ENCODE measurements at places on chromosomes 7 and 10.

DNA sequence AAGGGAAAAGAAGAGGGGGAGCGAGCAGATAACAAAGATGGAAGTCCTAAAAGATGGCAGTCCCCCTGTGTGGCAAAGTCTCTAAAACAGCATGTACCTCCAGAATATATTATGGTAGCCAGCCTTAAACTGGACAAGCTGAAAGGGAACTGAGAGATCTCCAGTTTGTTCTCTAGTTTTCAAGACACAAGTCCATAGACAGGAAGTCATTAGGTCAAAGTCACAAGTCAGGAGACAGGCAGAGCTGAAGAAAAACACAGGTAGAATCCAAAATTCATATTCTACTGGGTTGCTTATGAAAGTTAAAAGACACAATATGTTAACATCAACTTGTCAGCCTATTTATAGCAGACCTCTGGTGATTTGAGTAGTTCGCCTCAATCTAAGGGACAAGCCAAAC lies 38.7 kb downstream of the FAM107B start:
- no peak for DNase-seq

GRCh38 chr10:86556532-86556931 lies 34.9 kb upstream of the WAPL start:
- DNase-seq: no peak

- no peak for DNase-seq
Observed at GRCh38 chr7:49037346-49038210, 113.2 kb downstream of the CDC14C start.

DNA sequence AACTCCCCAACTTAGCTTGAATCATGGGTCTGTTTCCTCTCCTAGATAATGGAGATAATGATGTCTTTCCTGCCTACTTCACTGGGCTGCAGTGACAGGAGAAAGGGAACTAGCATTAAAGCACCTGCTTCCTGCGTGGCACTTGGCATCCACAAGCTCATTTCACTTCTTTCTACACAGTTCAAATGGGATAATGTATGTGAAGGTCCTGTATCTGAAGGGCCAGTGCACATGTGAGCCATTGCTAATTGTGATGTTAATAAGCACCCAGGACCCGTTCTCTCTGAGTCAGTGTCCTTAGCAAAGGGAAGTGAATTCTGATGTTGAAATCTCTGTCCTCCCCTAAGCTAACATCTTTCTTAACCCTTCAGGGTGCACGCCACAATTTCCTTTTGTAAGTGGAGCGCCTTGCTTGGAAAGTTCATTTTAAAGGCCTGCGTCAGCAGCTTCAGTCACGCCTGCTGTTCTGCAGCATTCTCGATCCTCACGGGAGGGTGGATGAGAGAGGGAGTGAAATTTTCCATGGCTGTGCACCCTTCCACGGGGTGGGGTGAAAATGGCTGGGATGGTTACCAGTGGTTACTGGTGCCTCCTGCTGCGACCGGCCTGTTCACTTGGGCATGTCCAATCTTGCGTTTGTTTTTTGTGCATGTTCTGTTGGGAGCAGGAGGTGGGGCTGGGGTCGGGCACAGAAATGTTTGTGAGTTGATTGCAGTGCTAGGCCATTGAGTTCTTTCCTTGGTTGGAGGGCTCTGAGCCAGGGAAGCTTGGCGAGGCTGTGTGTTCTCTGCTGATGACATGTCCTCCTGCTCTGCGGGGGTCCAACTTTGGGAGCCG lies 59.2 kb downstream of the HK1 start:
- DNase-seq: no peak

DNA sequence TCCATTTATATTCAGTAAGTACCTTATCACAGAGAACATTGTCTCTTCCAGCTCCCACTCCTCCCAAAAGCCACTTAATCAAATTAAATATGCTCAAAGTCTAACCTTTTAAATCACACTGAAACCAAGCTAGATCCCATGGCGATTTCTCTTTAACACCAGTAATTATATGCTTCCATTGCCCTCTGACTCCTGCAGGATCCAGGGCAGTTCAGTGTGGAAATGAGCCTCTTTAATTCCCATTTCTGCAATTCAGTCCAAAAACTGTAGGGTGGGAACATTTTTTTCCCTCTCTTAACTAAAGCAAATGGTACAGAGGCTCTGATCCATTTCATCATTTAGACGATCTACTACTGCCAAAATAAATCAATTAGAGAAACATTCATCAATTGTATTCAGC lies 872.3 kb upstream of the PHF14 start:
- DNase-seq: no peak

DNA sequence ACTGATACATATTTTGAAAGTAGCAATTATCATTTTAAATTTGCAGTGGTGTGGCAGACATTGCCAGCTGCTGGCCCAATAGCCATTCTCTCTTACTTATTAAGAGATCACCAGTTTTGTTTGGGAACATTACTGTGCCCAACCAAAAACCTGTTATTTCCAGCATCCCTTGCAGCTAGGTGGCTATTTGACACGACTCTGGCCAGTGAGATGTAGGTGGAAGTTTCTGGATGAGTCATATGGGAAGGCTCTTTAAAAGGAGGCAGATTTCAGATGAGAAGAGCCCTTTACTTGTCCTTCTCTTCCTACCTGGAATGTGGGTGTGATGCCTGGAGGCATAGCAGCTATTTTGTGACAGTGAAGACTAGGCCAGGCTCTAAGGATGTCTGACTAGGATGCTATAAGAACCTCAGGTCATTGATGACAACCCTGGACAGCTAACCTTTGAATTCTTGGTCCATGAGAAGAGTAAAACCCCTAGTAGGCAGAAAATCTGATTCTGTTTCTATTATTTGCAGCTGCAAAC lies 77.9 kb downstream of the CARD11 start:
- no peak for DNase-seq

DNA sequence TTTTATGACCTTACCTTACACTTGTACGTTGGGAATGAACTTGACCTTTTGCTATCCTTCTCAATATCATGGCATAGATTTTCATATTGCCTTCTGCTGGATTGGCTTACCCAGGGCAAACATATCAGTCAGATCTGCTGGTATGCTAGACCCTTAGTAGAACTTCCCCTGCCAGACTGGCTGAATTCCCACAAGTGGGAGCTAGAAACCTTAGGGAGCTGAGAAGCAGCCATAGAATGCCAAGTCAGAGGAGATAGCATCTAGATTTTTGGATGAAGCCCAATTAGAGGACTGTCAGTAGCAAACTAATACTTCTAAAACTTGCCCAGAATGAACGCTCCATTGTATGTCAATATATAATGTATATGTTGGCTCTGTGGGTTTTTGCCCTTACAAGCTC lies 385.0 kb downstream of the NXPH1 start:
- no peak for DNase-seq

GRCh38 chr7:81680120-81680519 lies 89.7 kb downstream of the HGF start:
- DNase-seq: no peak

DNA sequence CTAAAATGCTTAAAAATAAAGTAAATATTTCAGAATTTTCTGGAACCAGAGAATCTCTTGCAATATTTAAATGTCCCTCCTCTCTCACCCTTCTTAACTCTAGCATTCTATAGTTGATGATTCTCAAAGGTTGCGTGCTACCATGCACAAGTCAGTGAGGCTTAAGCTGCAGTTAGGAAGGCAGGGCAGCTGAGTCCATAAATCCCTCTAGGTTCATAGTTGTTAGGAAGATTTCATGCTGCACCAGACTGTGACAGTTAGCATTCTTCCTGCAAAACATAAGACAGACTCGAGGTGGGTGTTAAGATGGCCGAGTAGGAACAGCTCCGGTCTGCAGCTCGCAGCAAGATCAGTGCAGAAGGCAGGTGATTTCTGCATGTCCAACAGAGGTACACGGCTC lies 70.6 kb downstream of the MET start:
- no peak for DNase-seq
